ENCODE measurements at places on chromosomes 1 and 21.

DNA sequence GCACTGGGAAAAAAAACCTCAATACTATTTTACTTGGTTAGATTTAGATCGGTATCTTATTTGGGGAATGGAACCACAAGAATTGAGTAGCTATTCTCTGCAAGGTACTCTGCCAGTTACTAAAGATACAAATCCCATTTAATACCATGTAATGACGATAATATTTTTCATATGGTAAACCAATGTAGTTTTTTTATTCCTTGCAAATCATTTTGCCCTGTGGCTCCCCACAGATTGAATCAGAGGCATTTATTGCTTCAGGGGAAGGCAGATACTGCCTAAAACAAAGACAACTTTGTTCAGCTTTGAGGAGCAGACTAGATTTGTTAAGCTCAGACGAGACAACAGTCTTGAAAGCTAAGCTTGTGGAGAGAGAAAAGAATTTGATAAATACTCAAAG is 226.7 kb upstream of the RUNX1 start:
- DNase-seq, result no peak

DNA sequence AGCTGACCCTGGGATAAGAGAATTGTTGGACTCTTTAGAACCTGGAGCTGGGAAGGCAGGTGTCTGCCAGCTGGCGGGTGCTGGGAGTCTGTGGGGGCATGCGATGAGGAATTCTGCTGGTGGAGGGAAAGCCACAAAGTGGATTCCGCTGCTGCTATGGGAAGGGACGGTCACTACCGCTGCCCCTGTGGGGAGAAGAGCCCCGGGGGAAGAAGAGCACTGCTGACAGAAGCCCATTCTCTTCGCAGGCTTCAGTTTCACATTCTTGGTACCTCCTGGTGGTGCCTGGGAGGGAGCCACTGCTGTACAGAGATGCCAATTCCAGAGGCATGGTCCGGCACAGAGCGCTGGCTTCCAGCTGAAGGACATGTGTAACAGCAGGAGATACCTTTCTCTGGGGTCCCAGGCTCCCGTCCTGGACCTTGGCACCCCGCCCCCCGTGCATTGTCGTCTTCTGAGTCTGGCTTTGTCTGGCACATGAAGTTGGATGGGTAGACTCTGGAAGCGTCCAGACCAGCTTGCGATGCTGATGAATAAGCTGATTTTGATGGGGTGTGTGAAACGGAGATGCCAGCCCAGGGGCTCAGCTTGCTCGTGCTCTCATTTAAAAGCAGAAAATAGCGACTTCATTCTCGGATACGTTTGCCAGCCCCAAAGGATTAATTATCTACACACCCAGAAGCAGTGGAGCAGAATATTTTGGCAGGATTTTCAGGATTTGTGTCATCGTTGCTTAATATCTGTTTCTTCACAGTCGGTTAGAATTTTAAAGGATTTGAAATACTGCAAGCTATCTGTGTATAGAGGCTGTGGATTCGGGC is 13.2 kb downstream of the PDXK start:
- no peak for DNase-seq

DNA sequence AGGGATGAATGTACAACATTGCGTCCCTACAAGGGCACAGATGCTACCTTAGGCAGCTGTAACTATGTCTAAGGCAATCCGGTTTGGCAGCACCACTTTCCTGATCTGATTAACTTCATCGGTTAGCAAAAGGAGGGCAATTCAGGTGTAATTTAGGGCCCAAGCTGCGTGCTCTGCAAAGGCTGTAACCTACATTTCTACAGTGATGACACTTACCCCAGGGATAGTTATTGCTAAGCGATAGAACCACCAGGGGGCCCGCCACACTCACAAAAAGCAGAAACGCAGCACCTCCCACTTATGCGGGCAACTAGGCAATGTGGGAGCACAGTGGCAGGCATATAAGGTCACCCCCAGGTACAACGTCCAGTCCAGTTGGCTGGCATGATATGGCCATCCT is 113.5 kb downstream of the GDAP2 start:
- no peak for DNase-seq

DNA sequence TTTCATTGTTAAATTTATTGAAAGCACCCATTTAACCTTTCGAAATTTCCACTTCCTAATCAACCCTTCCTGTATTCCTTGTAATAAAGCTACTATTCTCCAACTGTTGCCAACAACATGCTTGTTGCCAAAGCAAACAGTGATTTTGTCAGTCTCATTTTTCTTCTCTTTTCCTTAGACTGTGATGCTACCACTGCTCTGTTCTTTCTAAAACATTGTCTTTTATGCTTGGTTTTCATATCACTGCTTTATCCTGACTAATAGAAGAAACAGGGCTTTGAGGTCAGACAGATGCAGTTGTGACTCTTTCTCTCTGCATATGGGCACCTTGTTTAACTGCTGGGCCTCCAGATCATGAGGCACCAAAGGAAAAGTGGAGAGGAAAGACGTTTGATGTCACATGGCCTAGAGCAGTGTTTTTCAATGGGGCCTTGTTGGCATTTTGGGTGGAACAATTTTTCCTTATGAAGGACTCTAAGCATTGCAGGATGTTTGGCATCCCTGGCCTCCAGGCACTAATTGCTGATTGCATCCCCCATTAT is 56.1 kb downstream of the HMCN1 start:
- no peak for DNase-seq

- no peak for DNase-seq
Measured at GRCh38 chr1:238777551-238777950, 608.8 kb upstream of the CHRM3 start.

GRCh38 chr1:161131523-161132409 is 701 bp downstream of the DEDD start:
- DNase-seq, result peak; percentile 28

- no peak for DNase-seq
Measured at GRCh38 chr1:82646888-82647287, 846.2 kb downstream of the ADGRL2 start.

GRCh38 chr1:108117945-108118902 is 81.9 kb downstream of the SLC25A24 start:
- no peak for DNase-seq

- DNase-seq, result peak; percentile 23
Measured at GRCh38 chr1:179141592-179142251, 59.9 kb downstream of the TOR3A start.

- peak; percentile 74 for DNase-seq
Measured at GRCh38 chr1:41812051-41812450, 106.7 kb downstream of the HIVEP3 start.

DNA sequence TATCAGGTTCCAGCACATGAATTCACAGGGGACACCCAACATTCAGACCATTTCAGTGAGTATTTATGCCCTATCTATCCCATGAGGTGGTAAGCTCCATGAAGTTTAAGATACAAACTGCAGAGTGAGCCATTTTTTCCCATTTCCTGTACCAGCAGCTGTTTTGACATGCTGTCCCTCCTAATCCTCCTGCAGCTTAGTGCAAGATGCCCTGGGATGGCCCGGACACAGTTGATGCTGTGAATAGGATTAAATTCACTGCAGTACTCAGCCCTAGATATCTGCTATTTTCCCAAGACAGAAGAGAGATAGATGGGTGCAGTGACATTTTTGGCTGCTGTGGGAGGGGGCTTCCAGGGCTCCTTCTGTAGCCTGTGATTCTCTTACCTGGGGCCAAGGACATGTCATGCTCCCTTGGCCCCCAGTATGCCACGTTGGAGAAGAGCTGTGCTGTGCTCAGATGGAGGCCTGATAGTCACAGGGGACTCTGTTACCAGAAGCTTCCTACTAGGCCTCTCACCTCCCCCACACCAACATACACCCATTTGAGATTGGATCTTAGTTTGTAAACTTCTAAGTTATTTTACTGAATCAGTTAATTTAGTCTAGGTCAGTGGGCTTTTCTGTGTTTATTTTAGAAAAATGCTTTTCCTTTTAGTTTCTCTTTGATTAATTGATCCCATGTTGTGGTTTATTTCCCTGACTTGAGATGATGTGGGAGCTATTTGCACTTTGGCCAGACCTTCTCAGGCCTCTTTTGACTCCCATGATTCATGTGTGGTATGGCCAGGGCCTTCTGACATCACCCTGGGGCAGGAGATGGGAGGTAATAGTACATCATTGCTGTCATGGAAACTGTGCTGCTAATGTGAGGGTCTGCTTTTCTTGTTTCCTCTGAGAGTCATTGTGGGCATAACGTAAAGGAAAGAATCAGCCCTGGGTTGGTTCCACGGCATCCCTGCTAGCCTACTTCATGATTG is 92.6 kb downstream of the ST3GAL3 start:
- no peak for DNase-seq

DNA sequence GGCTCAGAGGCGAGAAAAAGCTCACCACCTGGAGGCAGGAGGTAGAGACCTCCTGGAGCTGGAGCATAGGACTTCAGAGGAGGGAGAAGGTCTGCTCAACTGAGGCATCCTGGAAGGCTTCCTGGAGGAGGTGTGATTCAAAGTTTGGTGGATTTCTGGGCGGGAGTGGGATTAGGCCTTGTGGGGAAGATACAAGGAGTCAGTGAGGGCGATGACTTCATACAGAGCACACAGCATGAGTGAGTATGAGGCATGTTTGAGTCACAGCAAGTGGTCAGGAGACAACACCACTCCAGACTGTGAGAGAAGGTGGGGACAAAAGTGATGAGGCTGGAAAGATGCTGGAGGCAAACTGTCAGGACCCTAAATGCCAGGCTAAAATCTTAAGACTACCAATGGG is 77.6 kb downstream of the MATN1 start:
- no peak for DNase-seq

- no peak for DNase-seq
Measured at GRCh38 chr1:198530953-198531352, 9.5 kb downstream of the ATP6V1G3 start.

- DNase-seq, result no peak
Measured at GRCh38 chr1:235157150-235157549, 3.9 kb downstream of the RBM34 start.

GRCh38 chr1:42170779-42171621 is 6.5 kb upstream of the GUCA2A start:
- no peak for DNase-seq

DNA sequence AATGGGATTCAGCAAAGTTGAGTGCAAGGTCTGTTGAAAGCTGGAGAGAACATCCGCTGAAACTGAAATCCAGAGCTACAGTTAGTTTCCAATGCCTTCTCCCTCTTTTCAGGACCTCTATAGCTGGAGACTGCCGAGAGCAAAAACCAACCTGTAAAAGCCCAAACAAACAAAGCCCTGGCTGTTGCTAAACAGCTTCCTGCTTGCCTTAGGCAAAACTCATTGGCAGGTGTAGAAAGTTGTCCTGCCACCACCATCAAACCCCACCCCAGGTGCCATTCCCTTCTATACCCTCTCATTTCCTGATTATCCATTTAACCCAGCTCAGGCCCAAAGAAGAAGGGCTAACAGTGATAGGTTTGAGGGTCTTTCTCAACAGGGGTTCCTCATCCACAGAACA is 24.7 kb downstream of the SCYL3 start:
- no peak for DNase-seq

DNA sequence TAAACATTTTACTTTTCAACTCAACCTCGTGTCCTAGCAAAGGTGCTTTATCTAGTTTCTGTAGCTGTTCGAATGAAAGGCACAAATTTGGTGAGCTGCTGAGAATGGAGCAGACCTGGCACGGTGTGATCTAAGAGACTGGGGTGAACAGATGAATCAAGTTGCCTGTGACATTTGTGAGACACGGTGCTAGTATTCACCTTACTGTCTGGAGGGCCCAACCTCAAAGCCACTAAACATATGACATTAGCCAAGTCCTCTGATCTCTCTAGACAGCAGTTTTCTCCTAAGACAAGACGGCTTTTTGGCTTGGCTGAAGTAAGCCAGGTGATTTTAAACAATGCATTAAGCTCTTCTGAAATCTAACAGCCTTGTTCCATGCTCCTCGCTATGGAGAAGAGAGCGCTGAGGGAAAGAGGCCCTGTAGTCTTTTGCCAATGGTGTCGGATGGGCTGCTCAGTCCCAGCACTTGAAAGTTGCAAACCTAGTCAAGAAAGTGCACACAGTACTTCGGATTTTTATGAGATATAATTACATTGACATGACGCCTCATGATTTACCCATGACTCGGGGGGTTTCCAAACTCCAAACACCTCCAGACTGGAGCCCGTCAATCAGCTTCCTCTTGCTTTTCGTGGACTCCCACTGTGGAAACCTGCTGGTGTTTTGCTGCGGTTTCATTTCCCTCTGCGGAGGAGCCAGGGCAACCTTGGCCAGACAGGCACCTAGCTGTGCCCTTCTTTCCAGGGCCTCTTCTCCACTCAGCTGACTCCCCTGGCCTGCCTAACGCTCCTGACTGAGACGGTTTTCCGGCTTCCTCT is 794 bp upstream of the TOR3A start:
- DNase-seq, result peak; percentile 4

DNA sequence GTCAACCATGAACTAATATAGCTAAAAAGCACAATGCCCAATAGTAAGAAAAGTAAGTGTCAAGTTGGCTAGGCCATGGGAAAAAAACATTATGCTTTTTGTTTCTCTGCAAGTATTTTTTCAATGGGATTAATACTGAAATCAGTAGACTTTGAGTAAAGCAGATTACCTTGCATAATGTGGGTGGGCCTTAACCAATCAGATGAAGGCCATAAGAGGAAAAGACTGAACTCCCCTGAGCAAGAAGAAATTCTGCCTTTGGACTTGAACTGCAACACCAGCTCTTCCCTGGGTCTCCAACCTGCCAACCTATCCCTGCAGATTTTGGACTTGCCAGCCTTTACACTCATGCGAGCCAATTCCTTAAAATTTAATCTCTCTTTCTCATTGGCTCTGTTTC is 6.4 kb upstream of the RSPO1 start:
- DNase-seq, result no peak

GRCh38 chr1:194252199-194252598 is 1065.8 kb upstream of the B3GALT2 start:
- no peak for DNase-seq

GRCh38 chr1:226360106-226360746 is 47.7 kb downstream of the PARP1 start:
- DNase-seq, result no peak

DNA sequence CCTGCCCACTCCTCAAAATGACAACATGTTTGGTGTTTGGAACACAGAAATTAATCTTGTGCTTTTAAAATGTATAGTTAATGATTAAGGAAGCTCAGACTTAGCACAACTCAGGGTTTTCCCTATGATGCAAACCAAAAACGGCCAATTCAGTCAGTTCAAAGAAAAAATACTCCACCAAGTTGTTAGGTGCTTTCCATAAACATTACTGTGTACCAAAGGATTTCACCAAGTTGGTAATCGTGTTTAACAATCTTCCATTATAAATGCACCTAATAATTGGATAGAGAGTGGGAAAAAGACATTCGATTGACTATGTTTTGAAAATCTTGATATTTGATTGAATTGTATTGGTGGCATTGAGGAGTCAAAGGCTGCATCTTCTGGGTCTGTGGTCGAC is 33.3 kb upstream of the DUSP10 start:
- no peak for DNase-seq

GRCh38 chr1:70441392-70442035 is 30.4 kb downstream of the CTH start:
- no peak for DNase-seq

DNA sequence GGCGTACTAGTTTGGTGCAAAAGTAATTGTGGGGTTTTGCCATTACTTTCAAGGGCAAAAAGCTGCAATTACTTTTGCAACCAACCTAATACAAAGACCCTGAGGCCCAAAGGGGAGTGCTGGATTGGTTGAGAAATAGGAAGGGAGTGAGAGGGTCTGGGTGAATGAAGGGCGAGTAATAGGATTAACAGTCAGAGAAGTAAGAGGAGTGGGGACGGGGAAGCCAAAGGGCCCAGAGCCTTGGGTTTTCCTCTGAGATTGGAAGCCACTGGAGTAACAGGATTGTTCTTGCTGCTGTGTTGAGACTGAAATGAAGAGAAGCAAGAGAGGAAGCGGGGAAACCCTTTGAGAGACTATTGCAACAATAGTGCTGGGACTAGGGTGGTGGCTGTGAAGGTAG is 19.0 kb upstream of the PRELP start:
- no peak for DNase-seq

GRCh38 chr1:58652651-58653184 is 47.1 kb downstream of the MYSM1 start:
- peak; percentile 50 for DNase-seq

Data from activated CD4-positive, alpha-beta T cell treated with anti-CD3 and anti-CD28 coated beads, Interleukin-2, amount 50 U/mL, for 48 hours (primary cell).